Large intestine (tissue), 12 donors: ENCODE measurements at places on chromosomes 12 and 14.
A peak's percentile ranks its signal among the peaks of the same experiment; 100 is the strongest.

DNA sequence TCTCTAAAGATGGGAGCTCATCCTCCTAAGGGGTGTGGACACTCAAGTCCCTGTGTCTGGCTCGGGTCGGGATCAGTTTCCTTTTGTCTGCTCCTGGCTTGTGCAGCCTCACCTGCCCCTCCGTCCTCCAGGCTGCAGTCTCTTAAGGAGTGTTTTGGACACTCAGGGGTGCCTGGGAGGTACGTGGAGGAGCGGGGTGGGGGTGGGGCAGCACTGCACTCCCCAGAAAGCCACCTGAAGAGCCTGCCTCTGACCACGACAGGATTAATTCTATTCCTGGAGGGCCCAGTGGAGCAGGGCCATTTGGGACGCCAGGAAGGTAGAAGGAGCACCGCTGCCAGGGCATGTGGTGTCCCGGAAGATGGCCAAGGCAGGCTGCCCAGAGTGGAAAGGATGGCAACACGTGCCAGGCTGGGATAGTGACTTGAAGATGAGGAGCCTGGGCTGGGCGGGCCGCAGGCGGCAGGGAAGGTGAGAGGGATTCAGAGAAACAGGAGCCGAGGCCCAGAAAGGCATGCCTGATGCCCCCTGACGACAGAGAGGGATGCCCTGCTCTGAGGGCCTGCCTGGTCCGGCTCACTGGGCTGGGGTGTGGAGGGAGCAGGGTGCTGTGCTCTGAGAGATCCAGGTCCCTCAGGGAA, 14.8 kb upstream of the LRTM2 start:
- no peak for DNase-seq

DNA sequence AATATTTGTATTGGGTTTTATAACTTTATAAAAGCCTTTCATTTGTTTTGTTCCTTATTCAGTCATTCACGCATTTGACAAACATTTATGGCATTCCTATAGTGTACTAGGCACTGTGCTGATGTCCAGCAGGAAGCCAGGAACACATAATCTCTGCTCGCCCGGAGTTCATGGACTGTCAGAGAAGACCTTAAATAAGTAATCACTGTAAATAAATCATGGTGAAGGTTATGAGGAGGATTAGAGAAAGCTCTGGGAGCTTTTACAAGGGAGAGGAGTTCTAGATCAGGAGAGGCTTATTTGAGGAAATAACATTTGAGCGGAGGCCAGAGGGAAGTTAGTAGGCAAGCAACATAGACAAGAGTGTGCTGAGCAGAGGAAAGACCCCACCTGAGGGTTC, 1.4 kb upstream of the RDH11 start:
- no peak for DNase-seq

- DNase-seq = no peak
These were observed 1029.2 kb upstream of the SEL1L start for GRCh38 chr14:82562881-82563280.

- DNase-seq = no peak
These were observed 10.0 kb upstream of the SNRPF start for GRCh38 chr12:95848575-95849388.

DNA sequence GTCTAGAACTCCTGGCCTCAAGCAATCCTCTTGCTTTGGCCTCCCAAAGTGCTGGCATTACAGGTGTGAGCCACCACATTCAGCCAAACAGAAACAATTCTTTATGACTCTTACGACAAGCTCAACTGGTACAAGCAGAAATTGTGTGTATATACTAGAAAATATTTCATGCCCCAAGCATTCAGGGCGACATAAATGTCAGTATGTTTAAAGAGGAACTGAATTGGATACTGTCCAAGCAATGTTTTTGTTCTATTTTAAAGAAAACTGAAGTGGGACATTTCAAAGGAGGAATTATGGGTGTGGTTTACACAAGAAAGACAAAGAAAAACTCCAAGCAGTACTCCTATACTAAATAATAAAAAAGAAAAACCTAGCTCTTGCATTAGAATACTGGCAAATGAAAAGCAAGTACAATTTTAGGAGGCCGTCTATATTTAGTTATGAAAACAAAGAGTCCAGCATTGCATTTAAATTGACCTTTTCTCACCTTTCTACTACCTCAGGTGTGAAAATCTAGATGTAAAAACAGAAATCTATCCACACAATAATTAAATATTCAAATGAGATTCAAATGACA, 48.9 kb downstream of the PPP1R12A start:
- no peak for DNase-seq

DNA sequence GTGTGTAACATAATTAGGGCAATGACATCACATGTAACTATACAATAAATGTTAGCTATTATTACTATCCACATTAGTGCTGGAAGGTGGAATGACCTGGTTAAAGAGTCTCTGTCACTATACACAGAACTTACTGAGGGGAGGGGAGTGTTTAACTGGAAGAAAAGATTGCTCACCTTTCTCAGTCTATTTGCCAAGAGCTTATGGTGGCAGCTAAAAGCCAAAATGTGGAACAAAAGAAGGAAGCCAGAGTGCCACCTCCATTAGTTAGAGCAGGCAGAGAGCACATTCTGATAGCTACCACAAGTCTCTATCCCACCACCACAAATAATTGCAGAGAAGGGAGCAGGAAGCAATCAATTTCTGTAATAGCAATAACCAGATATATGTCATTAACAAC, 124.4 kb downstream of the MED13L start:
- no peak for DNase-seq

GRCh38 chr14:69620981-69621380, 9.6 kb downstream of the SUSD6 start:
- no peak for DNase-seq

- no peak for DNase-seq
These were observed 12.1 kb downstream of the FRMD6 start for GRCh38 chr14:51663783-51664326.

- no peak for DNase-seq
These were observed 471.7 kb upstream of the SYT1 start for GRCh38 chr12:78392918-78393317.

GRCh38 chr12:63317286-63317846, 166.4 kb upstream of the AVPR1A start:
- DNase-seq = no peak

DNA sequence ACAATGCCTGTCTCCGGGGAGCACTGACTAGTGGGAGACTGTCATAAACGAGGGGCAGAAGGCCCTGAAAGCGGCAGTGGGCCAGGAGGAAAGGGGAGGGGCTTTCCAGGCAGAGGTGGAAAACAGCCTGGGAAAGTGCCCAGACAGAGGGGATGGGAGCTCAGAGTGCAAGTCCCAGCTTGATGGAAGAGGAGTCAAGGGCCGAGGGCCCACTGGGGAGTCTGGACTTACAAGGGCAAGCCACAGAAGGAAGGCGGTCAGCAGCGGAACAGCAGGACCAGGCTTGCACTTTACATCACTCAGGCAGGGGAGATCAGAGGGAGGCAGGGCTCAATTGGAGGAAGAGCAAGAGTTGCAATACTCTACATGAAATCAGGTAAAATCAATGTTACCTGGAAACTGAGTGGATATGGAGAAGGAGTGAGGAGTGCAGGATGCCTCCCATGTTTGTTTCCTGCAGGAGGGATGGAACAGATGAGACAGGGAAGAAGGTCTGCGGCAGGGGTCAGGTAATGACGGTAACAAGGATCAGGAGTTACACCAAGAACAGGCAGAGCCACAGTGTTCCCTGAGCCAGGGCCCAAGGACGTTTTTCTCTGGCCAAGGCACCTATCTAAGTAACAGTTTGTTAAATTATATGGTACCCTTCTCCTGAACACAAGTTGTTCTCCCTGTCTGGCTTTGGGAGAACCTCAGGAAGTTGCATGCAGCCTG, 23.8 kb downstream of the PXN start:
- DNase-seq = no peak

DNA sequence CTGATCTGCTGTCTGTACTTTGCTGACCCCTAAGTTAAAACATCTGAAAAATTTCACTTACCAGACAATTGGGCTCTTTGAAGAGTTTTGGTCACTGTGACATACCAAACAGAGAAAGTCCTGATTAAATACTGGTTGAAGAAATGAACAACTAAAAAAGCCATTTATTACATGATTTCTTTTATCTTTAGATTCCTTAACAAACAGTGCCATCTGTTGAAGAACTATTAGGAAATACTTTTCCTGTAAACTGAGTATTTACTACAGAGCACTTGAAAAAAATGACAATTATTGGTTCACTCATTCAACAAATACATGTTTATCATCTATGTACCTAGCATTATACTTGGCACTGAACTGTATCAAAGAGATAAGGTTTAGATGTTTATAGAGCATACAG, 6.5 kb upstream of the WASHC4 start:
- no peak for DNase-seq

DNA sequence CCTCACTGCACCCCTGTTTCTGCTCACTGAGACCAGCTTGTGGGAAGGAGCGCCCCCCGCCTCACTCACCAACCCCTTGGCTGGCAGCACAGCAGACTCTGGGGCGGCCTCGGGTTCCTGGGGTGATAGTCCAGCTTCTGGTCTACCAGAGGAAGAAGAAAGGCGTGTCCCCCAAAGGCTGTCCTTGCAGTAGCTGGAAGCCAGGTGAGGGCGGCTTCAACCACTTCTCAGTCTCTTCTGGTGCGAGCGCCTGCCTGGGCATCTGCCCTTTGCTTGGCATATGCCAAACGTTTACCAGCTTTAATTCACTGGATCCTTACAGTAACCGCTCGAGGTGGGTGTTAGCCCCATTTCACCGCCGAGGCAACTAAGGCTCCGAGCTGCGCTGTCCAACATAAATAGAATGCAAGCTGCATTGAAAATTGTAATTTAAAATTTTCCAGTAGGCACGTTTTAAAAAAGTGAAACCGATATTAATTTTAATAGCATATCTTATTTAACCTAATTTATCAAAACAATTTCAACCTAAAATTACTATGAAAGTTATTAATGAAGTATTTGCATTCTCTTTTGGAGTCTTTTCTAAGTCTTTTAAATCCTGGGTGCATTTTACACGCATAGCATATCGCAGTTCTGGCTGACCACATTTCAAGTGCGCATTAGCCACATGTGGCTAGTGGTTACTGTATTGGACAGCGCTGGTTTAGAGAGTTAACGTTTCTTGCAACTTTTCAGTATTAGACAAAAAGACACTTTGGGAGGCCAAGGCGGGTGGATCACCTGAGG, 872 bp downstream of the FAM177A1 start:
- peak; percentile 43 for DNase-seq

DNA sequence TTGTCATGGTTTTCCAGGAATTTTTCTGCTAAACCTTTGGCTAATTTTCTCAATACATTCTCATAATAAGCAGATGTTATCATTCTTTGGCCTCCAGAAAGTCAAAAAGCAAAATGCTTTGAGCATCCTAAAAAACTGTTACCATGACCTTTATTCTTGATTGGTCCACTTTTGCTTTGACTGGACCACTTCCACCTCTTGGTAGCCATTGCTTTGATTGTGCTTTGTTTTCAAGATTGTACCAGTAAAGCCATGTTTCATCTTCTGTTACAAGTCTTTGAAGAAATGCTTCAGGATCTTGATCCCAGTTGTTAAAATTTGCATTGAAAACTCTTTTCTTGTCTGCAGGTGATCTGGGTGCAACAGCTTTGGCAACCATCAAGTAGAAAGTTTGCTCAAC, 180.1 kb downstream of the DUSP6 start:
- no peak for DNase-seq

DNA sequence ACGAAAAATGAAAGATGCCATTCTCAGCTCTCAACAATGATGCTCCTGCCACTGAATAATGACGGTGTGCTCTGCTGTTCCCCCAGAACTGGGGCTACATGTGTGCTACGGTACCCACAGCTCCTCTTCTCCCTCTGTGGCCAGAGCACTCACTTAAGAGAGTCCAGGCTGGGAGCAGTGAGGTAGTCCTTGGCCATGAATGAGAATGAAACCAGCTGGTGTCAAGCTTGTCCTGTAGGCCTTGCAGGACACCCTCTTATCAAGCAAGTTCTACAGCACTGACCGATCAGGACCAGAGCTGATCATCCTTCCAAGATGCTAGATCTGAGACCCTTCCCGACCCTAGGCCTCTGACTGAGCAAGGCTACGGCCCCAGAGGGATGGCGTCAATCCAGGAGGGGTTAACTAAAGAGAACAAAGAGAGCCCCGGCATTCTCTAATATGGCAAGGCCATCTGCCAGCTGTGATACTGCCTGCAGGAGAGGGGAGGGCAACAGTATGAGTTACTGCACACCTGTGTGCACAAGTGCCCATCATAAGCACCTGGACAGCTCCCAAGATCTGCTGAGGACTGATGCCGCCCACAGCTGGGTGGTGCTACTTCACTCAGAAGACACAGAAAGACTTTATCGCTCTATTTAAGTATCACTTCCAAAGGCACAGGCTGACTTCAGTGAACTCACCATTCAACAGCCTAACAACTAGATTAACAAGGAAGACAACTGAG, 30.5 kb downstream of the APPL2 start:
- no peak for DNase-seq

DNA sequence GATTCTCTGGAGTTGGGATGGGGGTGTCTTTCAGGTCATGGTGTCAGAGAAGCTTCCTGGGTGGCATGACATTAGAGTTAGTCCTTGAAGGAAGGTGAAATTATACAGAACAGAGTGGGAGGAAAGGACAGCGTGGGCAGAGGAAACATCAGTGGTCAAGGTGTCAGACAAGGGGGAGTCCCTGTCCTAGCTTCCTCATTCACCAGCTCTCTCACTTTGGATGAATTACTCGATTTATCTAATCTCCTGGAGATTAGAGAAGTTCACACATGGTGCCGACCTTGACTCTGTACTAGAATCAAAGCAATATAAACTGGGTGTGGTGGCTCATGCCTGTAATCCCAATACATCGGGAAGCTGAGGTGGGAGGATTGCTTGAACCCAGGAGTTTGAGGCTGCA, 492.9 kb downstream of the VRK1 start:
- DNase-seq = no peak
